ENCODE measurements at places on chromosomes 11 and 22. TPM values are rescaled to one million over a fixed set of nuclear protein-coding genes. Genes with fewer than 3 reads are reported as not detected.
A peak's percentile ranks its signal among the peaks of the same experiment; 100 is the strongest.

- no peak for DNase-seq
Measured at GRCh38 chr11:16242806-16243205, 113.5 kb downstream of the SOX6 start.

DNA sequence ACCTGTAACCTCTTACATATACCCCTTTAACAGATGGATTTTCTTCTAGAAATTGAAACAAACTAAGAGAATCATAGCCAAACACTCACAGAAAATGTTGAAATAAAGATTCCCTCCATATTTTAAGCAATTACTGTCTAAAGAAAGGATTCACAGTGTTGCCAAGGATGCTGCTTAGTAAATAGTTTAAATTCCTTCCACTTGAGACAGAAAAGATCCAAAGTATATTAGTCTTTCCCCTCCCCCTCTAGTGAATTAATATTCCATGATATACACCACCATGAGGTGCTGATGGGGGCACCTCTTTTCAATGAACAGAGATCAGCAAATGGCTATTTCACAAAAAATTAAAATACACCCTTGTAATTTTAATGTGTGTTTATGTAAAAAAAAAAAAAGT, 186.8 kb downstream of the SOX6 start:
- DNase-seq: no peak

GRCh38 chr22:41925783-41926460, 684 bp downstream of the TNFRSF13C start:
- peak; percentile 52 for DNase-seq

DNA sequence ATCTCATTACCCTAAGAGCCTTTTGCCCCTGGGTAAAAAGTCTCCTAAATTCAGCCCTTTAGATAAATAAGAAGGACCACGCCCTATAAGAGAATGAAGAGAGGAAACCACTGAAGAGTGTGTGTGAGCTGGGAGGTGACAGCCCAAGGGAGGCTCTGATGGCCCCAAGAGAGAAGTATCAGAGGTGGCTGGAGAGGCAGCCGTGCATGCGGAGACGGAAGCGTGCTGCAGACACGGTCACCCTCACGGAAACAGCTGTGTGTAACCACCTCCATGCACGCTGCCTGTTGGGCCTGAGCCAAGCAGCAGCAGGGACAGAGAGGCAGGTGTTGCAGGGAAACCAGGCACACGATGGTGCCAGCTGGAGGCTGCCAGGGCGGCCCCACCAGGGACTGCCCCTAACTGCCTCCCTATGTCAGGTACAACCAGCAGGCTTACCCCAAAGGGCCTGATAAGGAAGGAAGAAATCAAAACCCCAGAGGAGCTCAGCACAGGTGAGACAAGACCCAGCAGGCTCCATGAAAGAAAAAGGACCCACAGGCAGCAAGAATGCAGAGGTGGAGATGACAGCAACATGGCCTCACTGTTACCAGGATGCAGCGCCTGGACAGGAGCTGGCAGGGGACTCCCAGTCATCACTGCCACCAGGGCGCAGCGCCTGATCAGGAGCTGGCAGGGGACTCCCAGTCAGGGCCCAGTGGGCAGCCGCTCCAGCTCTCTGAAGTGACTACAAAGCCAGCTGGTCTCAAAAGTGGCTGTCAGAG, 7.8 kb downstream of the LARGE2 start:
- no peak for DNase-seq

Gene IGSF9B
- total RNA-seq: 0.07 TPM

DNA sequence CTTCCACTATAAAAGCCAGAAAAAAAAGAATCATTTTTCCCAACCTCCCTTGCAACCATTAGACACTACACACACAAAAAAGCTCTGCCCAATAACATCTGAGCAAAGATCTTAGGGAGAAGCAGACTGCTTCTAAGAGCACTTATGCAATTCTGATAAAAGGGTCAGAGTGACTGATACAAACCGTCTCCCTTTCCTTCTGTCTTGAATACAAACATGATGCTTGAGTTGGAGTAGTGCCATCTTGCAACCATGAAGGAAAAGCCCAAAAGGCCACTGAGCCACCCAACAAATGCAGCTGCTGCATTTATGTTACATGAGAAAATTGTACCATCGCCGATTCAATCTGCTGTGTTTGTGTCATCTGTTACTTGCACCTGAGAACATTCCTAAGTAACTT, 47.6 kb upstream of the EED start:
- DNase-seq: no peak

Gene FAM180B
- total RNA-seq: not detected

Gene IGF2
- 28.6 TPM for total RNA-seq

Gene CCDC90B
- 27.3 TPM for total RNA-seq

DNA sequence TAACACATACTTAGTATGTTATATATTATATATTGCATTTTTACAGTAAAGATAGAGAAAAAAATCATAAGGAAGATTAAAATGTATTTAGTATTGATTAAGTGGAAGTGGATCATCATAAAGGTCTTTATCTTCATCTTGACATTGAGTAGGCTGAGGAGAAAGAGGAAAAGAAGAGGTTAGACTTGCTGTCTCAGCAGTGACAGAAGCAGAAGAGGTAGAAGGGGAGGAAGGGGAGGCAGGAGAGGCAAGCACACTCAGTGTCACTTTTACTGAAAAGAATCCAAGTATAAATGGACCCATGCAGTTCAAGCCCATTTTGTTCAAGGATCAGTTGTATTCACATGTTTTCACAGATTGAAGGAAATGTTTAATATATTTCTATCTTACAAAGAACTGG, 69.7 kb downstream of the GAB2 start:
- DNase-seq: no peak

DNA sequence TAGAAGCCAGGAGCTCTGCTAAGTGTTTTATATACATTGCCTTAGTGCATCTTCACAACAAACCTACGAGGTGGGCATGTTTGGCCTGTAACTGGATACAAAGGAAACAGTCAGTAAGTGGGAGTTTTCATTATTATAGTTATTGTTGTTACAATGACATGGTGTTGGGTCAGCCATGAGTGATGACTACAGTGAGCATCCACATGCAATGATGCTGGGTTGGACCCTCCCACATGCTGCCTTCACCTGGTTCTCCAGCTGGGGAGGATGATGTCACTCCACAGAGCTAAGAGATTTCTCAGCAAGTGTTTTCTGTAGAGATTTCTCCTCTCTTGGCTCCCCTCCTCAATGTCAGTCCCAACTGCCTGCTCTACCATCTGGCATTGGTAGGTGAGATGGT, 59.3 kb downstream of the EHF start:
- DNase-seq: no peak

GRCh38 chr11:59857439-59858434, 8.6 kb downstream of the TCN1 start:
- no peak for DNase-seq

Gene CCDC87
- total RNA-seq: not detected

- peak; percentile 51 for DNase-seq
Measured at GRCh38 chr11:112881461-112881860, 79.8 kb upstream of the NCAM1 start.

Gene GRAP2
- total RNA-seq: 0.07 TPM

DNA sequence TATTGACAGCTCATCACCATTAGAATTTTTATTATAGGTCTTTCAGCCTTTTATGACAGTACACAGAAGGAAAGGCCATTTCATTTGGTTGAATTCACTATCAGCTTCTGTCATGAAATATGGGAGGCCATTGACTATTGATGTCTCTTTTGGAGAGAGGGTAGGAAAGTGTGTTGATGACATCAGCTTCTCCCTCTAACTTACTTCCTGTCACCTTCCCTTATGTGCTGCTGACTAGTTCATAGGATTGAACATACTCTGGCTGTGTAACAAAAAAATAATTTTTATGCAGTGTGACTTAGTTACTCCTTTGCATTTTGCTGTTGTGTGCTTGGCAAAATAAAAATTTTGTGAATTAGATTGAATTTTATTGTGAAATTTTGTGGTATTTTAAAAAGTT, 769.2 kb downstream of the METTL15 start:
- no peak for DNase-seq

GRCh38 chr22:43535741-43536140, 123.9 kb downstream of the MPPED1 start:
- no peak for DNase-seq

Gene MUC5B
- not detected for total RNA-seq

DNA sequence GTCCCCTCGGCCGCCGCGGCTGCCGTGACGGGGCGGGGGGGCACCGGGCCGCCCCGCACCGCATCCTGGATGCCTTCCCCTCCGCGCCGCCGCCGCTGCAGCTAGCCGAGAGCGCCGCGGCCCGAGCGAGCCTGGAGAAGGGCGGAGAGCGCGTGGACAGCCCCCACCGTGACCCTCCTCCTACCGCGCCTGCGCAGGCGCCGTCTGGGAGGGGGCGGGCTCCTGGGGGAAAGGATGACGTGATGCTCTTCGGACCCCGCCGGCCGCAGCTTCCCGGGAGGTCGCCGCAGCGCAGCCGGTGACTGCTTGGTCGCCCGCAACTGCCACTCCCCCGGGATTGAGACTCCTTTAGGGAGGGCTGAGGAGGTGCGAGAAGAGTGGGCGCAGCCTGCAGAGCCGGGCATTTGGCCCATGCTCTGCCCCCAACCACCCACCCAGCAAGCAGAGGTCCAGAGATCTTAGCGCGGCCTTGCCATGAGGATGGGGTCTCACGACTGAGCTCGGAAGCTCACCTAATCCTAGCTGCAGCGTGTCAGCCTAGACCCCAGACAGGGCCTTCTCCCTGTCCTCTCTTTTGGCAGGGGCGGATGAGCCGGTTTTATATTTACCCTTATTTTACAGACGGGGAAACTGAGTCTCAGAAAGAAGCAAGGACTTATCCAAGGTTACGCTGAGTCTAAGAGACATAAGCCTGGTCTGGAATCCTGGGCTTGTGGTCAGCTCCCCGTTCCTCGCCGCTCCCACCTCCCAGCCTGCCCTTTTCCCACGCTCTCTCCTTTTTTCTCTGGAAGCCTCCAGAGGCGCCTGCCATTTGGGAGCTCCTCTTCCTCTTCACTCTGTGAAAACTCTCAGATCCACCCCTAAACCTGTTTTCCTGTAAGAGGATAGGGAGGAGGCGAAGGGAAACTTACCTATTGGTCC, at the start of gene DENND5A:
TSS of gene DENND5A (minus strand) at position 140 of the 921 bp plus-strand sequence. CDS start 281 bp downstream, outside the sequence.
- peak; percentile 63 for DNase-seq

Gene ASCL2
- total RNA-seq: not detected

- no peak for DNase-seq
Measured at GRCh38 chr11:111574373-111575225, 27.6 kb upstream of the SIK2 start.

Gene MEI1
- total RNA-seq: not detected

- no peak for DNase-seq
Measured at GRCh38 chr11:95501761-95502266, 270.8 kb upstream of the SESN3 start.

DNA sequence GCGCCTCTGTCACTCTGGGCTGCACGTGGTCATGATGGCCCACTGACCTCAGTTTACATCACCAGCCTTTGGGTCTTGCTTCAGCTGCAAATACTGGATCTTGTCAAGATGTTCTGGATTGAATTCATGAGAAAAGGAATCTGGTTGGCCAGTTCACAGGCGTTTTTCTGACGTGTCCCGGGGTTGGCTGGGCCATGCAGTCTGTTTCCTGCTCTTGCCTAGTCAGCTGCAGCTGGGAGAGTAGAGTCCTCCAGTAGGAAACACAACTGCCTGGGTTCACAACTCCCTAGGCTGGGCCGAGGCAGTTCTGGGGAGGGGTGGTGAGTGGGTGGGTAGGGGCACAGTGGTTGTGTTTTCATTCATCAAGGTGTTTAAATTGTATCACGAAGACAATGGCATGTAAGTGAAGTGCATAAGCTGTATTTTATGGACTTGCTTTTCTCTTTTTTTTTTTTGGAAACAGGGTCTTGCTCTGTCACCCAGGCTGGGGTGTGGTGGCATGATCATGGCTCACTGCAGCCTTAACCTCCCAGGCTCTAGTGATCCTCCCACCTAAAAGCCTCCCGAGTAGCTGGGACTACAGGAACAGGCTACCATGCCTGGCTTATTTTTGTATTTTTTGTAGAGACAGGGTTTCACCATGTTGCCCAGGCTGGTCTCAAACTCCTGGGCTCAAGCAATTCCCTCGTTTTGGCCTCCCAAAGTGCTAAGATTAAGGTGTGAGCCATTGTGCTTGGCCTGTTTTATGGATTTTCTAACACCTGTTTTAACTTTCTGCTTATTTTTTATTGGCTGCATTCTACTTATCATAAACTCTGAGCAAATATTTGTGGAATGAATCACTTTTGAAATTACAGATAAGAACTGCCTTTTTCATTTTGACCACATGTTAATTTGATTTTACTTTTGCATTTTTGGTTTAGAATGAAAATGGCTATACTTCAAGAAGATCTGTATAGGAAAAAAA, 54.0 kb upstream of the PITPNB start:
- no peak for DNase-seq

GRCh38 chr22:33917744-33918406, 2.4 kb downstream of the LARGE1 start:
- DNase-seq: no peak

DNA sequence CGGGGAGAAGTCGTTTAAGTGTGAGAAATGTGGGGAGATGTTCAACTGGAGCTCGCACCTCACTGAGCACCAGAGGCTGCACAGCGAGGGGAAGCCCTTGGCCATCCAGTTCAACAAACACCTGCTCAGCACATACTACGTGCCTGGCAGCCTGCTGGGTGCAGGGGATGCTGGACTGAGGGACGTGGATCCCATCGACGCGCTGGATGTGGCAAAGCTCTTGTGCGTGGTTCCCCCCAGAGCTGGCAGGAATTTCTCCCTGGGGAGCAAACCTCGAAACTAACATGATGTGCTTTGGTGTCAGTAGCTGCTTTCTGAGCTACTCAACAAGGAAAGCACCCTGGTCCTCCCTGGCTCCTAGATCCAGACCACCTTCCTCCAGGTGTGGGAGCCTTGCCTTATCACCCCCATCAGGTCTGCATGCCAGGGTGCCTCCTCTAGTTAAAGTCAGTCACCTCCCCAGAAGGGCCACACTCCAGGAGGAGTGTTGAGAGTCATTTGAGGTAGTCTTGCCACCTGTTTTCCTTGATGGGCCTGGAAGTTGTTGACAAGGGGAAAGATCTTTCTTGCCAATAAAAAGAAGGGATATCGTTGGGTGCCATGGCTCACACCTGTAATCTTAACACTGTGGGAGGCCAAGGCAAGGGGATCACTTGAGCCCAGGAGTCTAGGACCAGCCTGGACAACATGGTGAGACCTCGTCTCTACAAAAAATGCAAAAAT, 12.9 kb downstream of the ZNF74 start:
- DNase-seq: no peak

Gene ADAMTS15
- 3.4 TPM for total RNA-seq

GRCh38 chr11:122981388-122982264, at the start of gene BSX:
Gene BSX (minus strand): TSS chr11:122981834. CDS start chr11:122981671, 163 bp downstream.
- no peak for DNase-seq

Data from gastrocnemius medialis (tissue), 4 donors.